NCI-H524 (cell line): ENCODE measurements at places on chromosomes 16 and 17.
A peak's percentile ranks its signal among the peaks of the same experiment; 100 is the strongest.

DNA sequence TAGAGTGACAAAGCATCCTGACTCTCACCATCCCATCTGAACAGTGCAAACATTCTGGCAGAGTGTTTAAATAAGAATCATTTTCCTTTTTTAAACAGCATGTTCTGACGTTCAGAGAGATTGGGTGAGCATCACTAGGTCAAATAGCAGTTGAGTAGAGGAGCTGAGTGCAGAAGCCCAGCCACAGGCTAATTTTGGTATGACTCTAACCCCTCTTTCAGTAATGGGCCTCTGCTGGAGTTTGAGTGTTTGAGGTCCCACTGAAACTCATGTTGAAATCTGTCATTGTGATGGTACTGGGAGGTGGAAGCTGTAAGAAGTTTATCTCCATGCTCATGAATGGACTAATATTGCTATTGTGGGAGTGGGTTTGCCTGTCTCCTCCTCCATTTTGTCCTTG is 194.4 kb downstream of the SALL1 start:
- DNase-seq, result no peak

- no peak for DNase-seq
Observed at GRCh38 chr16:85719605-85720301, 31.0 kb upstream of the GINS2 start.

GRCh38 chr16:79772048-79772447 is 171.5 kb upstream of the MAF start:
- DNase-seq, result no peak

DNA sequence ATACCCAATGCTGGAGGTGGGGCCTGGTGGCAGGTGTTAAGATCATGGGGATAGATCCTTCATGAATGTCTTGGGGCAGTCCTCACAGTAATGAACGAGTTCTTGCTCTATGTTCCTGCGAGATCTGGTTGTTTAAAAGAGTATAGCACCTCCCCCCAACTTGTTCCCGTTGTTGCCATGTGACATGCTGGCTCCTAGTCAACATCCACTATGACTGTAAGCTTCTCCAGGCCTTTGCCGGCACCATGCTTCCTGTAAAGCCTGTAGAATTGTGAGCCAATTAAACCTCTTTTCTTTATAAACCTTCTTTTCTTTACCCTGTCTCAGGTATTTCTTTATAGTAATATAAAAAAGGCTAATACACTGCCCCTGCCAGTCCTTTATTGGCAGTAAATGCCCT is 33.3 kb downstream of the RANBP10 start:
- no peak for DNase-seq

DNA sequence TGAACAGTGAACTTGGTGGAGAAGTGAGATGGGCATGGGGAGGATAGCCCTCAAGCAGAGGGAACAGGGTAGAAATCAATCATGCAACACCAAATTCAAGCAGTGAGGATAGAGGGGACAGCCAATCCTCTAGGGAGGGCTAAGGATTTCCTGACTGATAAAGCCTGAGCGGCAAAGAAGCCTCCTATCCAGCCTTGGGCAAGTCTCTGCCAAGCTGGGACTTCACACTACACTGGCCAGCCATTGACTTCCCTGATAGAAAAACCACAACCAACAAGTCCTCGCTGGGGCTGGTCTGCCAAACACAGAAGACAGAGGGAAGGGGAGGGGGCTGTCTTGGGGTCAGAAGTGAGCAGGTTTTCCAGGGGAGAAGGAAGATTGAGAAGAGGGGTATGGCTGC is 2.5 kb upstream of the FBXL19 start:
- peak; percentile 37 for DNase-seq

DNA sequence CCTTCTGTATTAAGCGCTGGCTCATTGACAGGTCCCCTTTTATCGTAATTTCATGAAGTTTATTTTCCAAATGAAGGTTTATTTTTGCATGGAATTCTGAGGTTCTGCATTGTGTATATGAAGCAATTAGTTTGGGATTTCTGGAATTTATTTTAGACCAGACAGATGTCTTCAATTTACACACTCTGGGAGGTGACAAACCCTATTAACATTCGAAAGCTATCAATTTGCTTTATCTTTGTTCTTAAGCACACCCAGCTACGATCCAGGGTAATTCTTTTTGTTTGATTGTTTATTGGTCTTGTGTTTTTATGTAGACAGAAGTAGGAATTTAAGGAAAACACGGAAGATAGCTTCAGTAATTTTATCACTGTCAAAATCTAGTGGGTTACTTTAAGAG is 264.6 kb downstream of the HS3ST3A1 start:
- no peak for DNase-seq

- no peak for DNase-seq
Observed at GRCh38 chr16:88665148-88665547, 2.3 kb upstream of the MVD start.

GRCh38 chr16:87615621-87616041 is 13.3 kb downstream of the JPH3 start:
- no peak for DNase-seq

DNA sequence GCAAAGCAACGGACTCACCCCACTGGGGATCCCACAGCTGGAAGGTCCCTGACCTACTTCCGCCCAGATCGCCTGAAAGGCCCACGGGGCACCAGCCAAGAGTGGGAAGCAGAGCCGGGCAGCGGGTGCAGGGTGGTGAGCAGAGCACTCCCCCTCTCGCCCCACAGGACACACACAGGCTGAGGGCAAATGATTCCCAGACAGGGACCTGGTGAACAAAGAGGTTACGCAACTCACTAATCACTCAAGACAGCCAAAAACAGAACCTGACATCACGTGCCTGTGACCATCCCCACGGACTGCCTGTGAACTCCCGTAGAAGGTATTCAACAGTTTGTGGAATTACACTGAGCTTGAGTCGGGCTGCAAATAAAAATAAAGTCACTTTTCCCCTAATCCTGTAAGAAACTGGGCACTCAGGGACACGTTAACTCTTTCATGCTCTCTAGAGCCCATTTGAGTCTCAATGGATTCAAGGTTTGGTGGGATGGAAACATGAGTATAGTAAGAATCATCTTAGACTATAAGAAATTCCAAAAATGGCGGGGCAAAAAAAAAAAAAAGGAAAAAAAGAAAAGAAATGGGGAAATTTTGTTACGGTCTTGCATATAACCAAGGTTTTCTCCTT is 396.1 kb downstream of the SOX9 start:
- DNase-seq, result no peak
